Caki2 (cell line): ENCODE measurements at places on chromosomes 13 and 19.

DNA sequence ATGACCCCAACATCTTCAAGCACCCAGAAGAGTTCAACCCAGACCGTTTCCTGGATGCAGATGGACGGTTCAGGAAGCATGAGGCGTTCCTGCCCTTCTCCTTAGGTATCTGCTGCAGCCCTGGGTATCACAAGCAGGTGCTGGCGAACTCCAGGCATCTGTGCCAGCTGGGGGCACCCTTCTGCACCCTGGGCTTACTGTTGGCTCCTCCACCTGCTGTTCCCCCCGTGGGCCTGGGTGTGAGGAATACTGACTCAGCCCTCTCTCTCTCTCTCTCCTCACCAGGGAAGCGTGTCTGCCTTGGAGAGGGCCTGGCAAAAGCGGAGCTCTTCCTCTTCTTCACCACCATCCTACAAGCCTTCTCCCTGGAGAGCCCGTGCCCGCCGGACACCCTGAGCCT is 13.0 kb downstream of the CYP2S1 start:
- no peak for DNase-seq

- DNase-seq, result no peak
Observed at GRCh38 chr13:22235950-22236290, 565.0 kb downstream of the FGF9 start.

DNA sequence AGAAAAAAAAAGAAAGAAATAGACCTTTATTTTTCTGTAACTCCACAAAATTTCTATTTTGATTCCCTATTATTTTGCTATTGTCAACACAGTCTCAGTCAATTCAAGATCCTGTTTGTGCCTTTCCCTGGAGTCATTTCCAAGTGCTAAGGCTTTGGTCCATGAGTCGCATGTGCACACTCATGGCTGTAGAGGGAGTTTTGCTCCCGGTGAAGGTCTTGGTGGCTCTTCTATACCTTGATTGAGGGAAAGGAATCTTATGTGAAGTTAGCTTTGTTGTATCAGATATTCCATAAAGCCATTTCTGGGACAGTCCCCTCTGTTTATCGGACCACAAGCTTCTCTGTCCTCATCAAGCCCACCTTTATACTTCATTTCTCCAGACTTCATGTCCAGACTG is 58.7 kb upstream of the ALOX5AP start:
- DNase-seq, result no peak

DNA sequence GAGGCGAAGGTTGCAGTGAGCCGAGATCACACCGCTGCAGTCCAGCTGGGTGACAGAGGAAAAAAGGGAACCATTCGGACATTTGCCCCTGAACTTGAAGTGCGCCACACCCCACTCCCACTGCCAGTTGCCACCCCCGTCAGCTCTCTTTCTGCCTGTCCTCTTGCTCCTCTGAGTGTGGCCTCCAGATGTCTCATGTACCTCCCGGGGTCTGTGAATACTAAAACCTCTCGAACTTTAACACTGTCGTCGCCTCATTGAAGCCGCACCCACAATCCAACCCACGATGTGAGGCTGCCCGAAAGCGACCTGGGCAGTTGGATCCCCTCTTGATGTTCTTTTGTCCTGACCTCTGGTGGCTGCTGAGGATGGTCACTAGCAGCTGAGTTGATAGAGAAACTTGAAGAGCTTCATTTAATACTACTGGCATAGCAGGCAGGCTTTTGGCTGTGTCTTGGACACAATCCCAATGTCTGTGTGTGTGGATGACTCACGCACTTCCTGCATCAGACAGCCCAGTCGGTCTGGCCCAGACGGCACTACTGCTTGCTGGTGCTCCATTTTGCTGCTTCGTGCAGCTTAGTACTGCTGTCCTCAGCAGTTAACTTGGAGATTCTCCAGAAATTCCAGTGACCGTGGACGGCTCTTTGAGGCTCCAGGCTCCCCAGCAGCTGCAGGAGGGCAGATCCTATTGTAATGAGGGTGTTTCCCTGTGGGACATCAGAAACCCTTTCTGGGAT is 4.2 kb downstream of the FPR3 start:
- DNase-seq, result peak; percentile 28

DNA sequence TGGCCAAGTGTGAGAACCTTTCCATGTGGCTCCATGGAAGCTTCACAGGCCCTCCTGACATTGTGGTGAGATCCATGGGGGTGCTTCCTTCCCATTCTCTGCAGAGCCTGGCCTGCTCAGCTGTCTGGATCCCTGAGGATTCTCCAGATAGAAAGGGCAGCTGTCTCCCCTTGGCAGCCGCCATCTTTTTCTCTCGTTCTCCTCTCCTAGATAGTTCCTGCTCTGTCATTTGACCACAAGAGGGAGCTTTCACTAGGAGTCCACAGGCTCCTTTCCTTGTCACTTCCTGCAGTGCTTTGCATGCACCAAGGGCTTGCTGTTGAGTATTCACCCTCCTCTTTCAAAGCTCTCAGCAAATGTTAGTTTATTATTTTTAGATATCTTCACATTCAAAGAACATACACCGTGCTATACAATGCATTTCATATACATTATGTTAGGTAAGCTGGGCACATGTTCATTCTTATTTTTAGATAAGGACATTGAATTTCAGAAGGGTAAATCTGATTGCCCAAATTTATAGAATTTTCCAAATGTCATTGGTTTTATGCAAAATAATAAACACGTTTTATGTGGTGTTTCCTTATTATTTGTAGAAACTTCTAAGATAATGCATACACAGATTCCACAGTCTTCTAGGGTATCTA is 133.2 kb downstream of the FRY start:
- peak; percentile 62 for DNase-seq

DNA sequence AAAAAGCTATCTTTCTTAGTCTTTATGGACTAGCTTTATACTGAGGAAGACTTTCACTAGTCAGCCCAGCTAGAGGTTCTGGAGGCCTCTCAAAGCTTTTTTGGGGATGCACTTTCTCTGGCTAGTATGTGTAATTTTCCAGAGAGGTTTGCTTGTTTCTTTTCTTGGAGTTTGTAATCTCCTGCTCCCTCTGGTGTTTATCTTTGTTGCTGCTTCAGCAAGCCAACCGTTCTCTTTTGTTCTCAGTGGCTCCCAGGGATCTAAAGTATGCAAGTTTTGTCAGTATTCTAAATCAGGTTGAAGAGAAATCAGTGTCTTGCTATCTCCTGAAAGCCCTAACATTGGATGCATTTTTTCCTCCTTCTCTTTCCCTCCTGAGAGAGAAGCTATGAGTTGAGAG is 121.1 kb upstream of the MYO16 start:
- peak; percentile 10 for DNase-seq

DNA sequence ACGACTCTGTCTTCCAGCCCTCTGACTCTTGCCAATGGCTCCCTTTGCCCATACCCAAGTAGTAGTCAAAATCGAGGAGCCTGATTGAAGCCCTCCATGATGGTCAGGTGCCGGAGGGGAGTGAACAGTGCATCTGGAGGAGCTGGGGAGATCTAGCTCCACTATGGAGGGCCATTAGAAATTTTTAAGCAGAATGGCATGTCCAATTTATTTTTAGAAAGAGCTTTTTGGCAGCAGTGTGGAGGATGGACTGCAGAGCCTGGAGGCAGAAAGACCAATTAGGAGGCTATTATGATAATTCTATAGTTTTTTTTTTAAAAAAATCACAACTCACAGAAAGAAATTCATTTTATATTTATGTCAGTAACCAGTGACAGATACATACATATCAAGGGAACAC is 92.7 kb upstream of the SLC7A1 start:
- no peak for DNase-seq

GRCh38 chr13:66021846-66022245 is 1208.3 kb downstream of the PCDH9 start:
- no peak for DNase-seq

DNA sequence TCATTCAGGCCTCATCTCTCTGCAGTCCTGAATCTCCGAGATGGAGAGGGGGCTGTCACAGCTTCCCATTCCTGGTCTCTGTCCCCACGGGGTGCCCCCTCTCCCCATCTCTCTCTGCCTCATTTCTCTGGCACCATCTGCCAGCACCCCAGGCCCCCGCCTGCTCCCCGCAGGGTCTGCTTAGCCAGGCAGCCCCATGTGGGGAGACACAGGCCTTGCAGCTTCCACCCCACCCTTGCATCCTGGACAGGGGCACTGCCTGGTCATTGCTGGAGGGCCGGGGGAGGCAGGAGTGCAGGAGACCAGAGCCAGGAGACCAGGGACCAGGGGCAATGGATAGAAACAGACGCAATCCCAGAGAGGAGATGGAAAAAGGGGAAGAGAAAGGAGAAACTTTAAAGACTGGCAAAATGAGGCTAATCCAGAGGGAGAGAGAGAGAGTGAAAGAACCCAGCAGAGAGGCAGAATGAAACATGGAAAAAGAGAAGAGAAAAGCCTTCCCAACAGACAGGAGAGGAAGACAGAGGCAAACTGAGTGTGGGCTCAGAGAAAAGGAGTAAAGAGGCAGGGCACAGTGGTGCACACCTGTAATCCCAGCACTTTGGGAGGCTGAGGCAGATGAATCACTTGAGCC is 8.8 kb upstream of the GIPR start:
- no peak for DNase-seq

GRCh38 chr13:87677496-87678371 is 6.6 kb downstream of the SLITRK5 start:
- no peak for DNase-seq

DNA sequence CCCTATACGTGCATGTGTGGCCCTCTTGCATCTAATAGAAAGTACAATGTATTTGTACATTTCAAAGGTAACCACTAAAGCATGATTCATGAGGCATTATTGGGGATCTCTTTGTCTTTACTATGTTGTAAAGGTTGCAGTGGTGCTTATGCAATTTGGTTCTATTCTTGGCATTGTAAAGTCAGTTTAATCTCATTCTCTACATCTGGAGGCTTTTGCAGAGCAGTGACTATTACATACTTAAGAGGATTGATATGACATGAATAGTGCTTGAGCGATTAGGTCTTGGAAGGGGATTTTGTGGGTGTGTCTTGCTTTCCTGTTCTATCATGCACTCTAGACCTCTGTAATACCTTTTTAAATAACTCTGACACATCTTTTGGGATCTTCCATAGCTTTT is 610.0 kb downstream of the EFNB2 start:
- DNase-seq, result no peak

GRCh38 chr19:35052599-35053190 is 11.2 kb downstream of the HPN start:
- no peak for DNase-seq

DNA sequence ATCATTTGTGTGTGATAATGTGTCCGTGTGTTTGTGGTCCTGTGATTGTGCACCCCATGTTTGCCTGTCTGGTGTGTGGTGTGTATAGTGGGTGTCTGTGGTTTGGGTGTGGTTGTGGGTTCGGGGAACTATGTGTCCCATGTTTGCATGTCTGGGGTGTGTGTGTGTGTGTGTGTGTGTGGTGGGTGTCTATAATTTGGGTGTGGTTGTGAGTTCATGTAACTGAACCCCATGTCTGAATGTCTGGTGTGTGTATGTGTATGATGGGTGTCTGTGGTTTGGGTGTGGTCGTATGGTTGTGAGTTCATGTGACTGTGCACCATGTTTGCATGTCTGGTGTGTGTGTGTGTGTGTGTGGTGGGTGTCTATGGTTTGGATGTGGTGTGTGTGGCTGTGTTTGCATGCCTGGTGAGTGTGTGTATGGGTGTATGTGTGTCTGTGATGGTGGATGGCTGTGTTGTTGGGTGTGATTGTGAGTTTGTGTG is 11.1 kb upstream of the NFIX start:
- DNase-seq, result no peak

DNA sequence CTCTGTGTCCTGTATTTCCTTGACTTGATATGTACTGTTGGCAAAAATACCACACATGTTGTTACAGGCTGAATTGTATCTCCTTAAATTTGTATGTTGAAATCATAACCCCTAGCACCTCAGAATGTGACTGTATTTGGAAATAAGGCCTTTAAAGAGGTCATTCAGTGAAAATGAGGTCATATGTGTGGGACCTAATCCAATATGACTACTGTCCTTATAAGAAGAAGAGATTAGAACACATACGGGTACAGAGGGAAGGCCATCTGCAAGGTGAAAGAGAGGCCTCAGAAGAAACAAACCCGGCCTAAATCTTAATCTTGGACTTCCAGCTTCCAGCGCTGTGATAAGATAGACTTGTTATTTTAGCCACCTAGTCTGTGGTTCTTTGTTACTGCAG is 202.5 kb downstream of the NUFIP1 start:
- DNase-seq, result no peak

- peak; percentile 71 for DNase-seq
Observed at GRCh38 chr19:18468517-18468916, 30.6 kb upstream of the ISYNA1 start.

DNA sequence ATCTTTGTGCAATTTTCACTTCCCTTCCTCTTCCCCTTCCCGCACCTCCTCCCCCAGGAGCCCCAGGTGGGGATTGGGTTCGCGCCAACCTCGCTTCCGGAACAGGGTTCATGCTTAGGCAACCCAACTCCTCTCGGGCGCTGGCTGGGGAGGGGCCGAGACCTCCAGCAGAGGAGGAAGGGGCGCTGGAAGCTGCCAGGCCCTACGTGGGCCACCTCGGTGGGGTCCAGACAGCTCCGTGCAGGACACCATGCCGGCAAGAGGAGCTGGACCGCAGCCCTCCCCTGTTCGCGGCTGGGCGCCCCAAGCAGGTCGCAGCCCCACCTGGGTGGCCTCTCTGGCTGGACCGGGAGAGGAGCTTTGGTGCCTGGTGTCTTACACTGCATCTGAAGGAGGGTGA is 91.1 kb downstream of the SPACA7 start:
- DNase-seq, result no peak

DNA sequence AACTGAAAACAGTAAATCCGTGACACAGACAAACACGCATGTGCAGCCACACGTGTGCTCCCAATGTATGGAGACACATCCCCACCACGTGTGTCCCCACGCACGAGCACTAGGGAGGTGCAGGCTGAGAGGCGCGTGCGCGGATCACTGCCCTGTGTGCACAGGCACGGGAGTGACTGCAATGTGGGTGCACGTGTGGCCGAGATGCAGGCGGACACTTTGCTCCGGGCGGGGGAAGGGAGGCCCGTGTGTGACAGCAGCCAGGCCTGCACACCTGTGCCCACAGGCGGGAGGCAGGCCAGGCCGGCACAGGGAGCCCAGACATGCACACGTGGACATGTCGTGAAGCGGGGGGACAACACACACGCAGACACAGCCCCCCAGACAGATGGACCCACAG is 77.0 kb downstream of the PTPRS start:
- no peak for DNase-seq

GRCh38 chr19:36072081-36072480 is 17.4 kb downstream of the WDR62 start:
- DNase-seq, result no peak

GRCh38 chr13:30736461-30737320 is 1.3 kb downstream of the ALOX5AP start:
- no peak for DNase-seq

DNA sequence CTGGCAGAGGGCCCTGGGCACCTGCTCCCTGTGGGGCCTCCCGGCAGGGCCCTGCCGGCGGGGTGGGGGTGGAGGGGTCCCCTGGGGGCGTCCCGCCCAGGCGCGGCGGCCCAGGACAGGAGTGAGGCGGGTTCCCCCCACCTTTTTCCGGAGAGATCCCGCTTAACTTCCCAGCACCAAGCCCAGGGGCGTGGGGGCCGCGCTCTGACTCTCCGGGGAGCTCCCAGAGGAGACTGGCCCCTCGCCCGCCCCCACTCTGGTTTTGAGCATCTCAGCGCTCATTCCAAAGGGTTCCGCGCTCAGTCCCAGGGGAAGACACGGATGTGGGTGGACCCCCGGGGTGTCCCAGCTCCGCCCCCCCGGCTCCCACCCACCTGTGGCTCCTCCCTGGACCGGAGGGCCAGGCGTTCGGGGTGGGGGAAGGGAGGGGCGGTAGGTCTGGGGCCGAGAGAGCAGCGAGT is 476 bp downstream of the C2CD4C start:
- no peak for DNase-seq
